ENCODE measurements at places on chromosomes 11 and 22.

GRCh38 chr11:112627588-112628045 lies 333.6 kb upstream of the NCAM1 start:
- DNase-seq = no peak

- DNase-seq = no peak
These were observed 43.1 kb downstream of the PRCP start for GRCh38 chr11:82857145-82857544.

DNA sequence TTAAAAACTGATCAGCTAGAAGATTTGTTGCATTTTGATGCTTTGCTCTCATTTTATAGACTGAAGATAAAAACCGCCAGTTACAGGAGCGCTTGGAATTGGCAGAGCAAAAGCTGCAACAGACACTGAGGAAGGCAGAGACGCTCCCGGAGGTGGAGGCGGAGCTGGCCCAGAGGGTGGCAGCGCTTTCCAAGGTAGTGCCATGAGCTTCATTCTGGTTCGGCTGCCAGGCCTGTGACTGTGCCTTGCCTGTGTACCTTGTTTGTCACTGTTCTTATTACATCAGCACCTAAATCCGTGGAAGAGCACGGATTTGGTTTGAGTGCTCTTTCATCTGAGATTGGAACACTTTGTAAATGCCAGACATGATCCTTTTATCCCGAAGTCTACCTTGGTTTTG lies 61.4 kb downstream of the PPFIA1 start:
- no peak for DNase-seq

DNA sequence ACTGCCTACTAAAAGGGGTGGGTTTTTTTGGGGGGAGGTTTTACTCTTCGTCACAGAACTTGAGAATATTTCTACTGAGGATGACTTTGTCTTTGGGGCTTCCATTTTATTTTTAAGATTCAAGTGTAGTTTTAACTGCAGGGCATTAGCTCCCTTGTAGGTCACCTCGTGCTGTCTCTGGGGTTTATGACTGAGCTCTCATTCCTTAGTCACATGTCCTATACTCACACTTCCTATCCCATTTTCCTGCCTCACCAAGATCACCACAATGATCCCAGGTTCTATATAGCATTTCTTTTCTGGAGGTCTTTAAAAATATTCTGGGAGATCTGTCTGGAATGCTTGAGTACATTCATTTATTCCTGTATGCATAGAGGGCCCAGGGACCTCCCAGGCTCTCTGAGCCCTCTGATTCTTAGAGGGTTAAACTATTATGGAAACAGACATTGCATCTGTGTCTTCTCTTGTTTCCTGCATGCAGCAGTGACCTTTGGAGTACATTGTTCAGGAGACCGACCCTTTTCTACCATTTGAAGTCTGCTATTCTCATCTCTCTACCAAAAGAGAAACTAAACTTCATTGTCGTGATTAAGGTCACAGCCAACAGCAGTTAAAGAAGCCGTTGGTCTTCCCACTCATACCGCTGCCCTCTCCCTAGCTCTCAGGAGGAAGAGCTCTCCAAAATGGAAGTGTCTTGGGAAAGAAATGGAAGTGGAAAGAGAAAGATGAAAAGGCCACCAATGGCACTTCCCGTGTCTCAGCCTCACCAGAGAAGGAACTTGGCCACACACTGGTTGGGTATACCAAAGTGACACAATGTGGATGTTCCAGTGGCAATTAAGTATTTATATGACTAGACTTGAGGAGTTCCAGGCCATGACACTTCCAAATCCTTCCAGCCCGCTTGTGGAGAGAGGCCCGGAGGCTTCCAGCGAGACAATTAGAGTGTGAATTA lies 77.5 kb downstream of the ZBTB16 start:
- DNase-seq = no peak

GRCh38 chr22:41557401-41558240 lies 3.2 kb upstream of the CSDC2 start:
- DNase-seq = peak; percentile 34

DNA sequence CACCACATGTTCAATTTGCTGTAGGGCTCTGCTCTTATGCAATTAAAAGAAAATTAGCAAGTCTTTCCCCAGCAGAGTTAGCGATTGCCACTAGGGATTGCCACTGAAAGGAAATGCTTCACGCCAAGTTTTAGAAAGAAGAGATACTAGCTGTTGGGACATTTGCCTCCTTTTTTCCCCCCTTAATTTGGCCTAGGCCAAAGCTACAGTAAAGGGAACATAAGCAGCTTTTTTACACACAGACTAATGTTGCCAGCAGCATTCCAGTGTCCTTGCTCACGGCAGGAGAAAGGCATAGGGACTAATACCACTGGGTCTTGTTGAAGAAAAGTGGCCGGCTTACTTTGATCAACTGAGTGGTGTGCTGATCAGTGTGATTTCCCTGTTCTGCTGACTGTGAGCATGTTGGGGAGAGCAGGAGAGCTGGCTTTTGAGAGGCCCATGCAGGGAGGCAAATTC lies 71.2 kb downstream of the PHF21A start:
- DNase-seq = no peak

- peak; percentile 58 for DNase-seq
These were observed 825 bp downstream of the FBXO3 start for GRCh38 chr11:33773404-33773986.

GRCh38 chr11:94938095-94939055 lies 35.0 kb downstream of the CWC15 start:
- DNase-seq = no peak

- no peak for DNase-seq
These were observed 3.7 kb downstream of the CST6 start for GRCh38 chr11:66015454-66015881.

DNA sequence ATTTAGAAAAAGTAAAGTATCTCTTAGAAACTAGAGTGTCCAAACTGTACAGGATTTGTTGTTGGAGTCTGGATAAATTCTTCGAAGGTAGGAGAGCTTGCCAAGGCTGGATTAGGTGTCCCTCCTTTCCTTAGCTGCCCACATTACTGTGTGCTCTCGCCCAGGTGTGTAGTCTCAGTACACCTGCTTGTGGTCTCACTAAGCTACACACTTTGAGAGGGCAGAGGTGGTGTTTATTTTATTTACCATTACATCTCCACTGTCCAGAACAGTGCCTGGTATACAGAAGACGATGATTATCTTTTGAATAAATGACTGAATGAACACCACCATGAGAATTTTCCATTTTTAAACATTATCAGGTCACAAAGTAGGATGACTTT lies 36.5 kb downstream of the VSIG10L2 start:
- no peak for DNase-seq

DNA sequence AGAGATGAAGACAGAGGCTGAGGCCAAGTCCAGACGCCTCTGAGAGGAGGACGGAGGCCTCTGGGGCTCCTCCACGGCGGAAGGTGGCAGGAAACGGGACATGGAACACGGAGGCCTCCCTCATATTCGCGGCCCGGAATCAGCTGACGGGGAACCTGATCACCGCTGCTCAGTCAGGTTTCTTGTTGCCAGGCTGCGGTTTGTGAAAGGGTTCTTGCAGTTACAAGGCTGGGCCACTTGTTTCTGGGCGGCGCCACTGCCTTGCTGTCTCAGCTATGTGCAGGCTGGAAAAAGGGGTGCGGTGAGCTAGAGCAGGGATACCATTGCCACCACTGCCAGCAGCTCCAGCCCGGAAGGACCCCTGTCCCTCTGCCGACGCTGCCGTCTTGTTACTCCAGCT lies 10.0 kb upstream of the MMP1 start:
- DNase-seq = peak; percentile 28

GRCh38 chr11:114244726-114245394 lies 51.3 kb upstream of the NNMT start:
- no peak for DNase-seq

DNA sequence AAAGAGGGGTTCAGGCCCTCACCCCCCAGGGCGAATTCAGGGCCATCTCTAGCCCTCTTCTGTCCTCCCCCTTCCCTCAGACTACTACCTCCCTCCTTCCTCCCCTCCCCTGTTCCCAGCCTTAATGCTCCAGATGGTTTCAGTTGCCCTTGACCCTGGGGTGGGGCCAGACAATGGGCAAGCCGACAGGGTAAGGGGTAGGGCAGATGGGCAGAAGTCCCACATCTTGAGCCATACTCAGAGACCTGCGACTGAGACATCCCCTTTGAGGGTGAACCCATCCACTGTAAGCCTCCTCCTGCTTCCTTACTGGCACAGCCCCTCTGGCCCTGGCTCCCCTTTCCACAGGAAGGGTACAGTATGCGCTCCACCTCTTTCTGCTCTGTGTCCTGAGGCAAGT lies 1.9 kb downstream of the RHBDD3 start:
- no peak for DNase-seq

GRCh38 chr11:71914617-71915189 lies 13.7 kb downstream of the XNDC1N start:
- no peak for DNase-seq

DNA sequence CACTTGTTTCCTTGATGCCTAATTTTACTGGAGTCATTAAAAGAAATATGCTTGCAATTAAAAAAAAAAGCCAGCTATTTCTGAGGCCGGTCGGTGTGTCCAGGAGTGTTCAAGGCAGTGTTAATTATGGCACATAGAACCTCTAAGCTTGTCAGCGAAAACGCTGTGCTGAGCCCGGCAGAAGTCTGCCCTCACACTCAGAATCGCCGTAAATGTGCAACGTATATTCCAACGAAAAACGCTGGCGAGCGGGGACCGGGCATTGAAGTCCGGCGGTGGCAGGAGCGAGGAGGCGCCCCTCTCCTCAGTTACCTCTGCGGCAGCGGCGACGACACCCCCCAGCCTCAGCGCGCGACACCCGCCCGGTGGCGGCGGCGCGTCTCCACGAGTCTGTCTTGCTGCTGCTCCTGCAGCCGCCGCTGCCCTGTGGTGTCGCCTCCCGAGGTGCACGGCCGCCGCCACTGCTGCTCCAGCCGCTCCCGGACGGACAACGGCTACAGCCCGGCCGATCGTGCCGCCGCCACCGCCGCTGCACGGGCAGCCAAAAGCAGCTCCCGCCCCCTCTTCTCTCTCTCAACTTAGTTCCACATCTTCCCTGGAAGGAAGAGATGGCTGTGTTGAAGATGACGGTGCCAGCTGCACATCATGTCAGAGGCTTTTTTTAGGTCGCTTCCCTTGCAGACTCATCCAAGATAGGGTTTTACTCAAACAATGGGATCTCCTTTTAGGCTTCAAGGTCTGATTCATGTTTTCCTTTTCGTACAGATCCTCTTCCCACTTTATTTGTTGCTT lies 56.0 kb downstream of the JAM3 start:
- peak; percentile 15 for DNase-seq

DNA sequence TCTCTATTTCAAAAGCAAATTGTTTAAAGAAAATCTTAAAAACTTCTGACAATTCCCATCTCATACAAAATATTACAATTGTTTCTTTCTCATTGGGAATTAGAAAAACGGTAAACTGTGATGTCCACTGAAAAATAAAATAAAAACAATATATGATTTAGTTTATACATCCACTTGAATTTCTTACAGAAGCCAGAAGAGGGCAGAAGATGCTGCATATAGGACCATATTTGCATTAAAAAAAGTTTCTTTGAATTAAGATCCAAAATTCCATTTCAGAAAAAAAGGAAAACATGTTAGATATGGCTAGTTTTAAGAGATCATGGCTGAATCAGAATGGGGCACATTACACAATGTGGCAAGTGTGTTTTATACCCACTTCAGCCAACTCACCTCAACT lies 39.3 kb upstream of the LRRC4C start:
- DNase-seq = no peak

DNA sequence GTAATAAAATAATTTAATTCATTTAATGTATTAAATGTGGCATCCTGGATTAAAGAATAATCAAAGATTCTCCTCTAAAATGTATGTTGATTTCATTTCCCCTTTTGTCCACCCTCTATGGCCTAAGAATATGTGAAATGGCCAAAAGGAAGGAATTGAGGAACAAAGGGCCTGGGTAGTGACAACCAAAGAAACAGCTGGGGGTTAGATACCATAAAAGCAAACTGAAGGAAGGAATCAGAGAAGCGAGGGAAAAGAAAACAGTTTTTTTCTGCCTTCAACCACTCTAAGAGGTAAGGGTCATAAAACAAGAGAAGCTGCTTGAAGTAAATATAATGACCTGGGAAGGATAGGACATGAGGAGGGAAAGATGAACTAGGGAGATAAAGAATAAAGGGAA lies 139.3 kb downstream of the FAM76B start:
- DNase-seq = no peak

- no peak for DNase-seq
These were observed 7.8 kb upstream of the NOX4 start for GRCh38 chr11:89498845-89499448.

DNA sequence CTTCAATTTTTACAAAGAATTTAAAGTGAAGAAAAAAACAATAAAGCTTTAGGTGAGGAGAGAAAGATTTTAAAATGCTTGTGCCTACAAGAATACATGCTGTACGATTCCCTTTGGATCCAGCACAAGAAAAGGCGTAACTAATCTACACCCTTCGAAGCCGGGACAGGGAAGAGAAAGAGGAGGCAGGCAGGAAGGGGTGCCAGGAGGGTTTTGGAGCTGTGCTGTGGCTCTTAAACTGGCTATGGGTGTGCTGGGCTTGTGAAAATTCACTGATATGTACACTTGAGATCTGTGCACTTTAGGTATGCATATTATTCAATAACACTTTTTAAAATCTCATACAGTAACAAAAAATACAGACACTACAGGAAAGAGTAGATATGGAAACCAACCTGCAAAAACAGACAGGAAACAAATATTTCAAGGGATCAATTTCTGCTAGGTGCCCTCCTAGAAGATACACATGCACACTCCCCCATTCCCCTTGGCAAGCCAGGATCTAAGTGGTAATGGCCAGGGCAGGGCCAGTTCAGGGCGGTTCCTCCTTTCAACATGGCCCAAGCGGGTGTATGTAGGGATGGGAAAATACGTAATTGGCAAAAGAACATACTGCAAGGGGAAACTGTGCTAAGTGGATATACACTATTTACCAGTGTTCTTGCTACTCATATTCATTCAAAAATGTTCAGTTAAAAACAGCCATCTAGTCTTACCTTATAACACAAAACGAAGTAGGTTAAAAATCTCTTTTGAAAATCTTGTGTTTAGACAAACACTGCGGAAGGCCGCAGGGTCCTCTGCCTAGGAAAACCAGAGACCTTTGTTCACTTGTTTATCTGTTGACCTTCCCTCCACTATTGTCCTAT lies 54.2 kb downstream of the PACSIN2 start:
- DNase-seq = no peak

GRCh38 chr11:19952116-19952605 lies 208.1 kb downstream of the DBX1 start:
- no peak for DNase-seq

GRCh38 chr11:2763984-2764383 lies 64.2 kb upstream of the KCNQ1OT1 start:
- DNase-seq = no peak

DNA sequence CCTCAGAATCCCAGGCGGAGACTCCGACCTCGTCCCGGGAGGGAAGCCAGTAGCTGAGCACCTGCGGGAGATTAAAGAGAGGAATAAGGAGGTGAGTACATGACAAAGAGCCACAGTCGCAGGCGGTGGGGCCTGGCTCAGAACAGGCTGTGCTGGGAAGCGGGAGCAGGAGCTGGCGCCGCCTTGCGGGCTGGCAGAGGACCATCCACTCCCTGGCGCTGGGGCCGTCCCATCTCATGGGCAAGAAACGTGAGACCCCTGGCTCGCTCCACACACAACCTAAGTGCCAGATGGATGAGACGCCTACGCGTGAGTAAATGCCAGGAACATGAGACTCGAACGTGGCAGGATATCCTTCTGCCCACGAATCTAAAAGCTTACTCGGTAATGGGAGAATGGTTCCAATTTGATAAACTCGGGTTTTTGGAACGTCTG lies 6.3 kb downstream of the CEND1 start:
- DNase-seq = no peak

Data from activated naive CD4-positive, alpha-beta T cell treated with anti-CD3 and anti-CD28 coated beads for 36 hours (primary cell).